ENCODE measurements at places on chromosomes 16 and 17.

- no peak for DNase-seq
Measured at GRCh38 chr17:79192503-79193351, 118.1 kb downstream of the ENGASE start.

DNA sequence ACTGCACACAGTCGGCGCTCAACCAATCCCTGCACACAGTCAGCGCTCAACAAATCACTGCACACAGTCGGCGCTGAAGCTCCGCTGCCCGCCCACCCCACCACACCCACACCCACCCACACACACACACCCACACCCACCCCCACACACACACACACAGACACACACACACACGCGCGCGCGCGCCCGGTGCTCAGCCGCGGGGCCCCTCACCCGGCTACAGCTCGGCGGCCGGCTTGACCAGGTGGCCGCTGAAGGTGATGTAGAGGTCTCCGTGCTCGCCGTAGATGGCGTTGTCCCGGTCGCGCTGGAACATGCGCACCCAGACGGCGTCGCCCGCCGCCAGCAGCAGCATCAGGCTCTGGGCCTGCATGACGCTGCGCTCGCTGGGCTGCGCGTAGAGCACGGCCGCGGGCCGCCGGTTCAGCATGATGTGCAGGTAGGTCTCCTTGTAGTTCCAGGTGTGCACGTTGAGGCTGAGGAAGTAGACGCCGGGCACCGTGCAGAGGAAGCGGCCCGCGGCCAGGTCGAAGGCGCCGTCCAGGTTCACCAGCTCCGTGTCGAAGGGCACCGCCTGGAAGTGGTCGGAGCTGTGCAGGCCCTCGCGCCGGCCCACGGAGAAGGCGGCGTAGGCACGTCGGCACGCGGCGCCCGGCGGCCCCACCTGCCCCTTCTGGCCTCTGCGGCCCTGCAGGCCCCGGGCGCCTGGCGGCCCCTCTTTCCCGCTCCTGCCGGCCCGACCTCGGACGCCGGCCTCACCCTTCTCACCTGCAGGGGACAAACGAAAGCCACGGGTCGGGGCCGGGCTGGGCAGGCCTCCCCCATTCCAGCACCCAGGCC lies 2.5 kb downstream of the C1QTNF8 start:
- no peak for DNase-seq

DNA sequence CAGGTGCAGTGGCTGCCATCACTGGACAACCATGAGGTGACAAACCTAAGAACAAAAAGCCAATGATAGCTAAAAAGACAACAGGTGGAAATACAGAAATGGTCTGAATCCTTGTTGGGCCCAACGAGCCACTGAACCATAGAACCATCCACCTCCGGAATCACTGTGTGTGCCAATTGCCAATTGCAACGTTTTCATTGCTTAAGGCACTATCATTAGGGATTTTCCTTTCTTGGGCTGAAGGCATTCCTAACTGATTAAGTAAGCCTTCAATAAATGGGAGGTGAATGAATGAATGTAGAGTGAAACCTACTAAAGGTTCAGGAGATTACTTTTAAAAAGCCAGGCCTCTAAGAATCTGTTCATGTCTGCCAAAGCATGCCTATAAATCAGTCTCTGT lies 3.6 kb downstream of the USP31 start:
- DNase-seq: no peak

DNA sequence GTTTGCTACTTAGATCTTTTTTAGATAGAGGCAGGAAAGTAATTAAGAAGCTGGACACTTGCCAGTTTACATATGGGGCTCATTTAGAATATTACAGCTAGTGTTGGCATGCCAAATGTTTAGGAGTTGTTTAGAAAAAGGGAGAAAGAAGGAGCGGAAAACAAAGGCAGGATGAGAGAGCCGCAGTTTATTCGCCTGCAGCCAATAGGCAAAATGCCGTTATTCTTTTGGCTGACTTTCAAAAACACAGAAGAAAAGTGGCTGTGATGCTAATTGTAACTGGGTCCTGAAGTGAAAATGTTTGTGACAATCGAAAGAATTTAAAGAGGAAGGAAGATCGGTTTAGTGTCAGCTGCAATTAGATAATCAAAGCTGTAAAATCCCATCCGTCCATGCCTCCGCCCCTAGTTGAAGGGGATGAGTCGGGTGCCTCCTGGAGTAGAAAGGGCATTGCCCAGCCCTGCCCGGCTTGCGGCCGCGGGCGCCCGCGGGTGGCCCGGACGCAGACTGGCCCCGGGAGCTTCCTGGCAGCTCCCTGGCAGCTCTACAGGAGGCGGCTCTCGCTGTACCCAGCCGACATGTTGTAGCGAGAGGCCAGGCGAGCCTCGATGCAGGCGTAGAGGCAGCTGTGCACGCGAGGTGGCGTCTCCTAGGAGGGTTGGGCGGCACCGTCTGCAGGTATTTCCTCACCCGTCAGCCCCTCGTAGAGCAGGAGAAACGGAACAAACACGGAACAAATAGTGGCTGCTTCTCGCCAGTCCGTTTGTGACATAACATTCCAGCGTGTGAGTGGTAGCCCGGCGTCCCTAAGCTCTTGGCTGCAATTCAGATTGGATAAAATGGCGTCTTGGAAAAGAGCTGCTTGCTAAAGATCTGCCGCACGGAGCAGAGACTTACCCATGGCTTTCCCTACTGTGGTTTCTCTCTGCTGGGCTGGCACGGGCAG lies 82.2 kb downstream of the TNRC6C start:
- peak; percentile 72 for DNase-seq

GRCh38 chr17:27980043-27980442 lies 62.4 kb upstream of the NLK start:
- peak; percentile 32 for DNase-seq

- DNase-seq: no peak
Measured at GRCh38 chr16:8622315-8622656, 788 bp downstream of the METTL22 start.

GRCh38 chr16:55271945-55272513 lies 52.0 kb upstream of the IRX6 start:
- DNase-seq: no peak

- no peak for DNase-seq
Measured at GRCh38 chr16:86199182-86199581, 300.2 kb downstream of the IRF8 start.

DNA sequence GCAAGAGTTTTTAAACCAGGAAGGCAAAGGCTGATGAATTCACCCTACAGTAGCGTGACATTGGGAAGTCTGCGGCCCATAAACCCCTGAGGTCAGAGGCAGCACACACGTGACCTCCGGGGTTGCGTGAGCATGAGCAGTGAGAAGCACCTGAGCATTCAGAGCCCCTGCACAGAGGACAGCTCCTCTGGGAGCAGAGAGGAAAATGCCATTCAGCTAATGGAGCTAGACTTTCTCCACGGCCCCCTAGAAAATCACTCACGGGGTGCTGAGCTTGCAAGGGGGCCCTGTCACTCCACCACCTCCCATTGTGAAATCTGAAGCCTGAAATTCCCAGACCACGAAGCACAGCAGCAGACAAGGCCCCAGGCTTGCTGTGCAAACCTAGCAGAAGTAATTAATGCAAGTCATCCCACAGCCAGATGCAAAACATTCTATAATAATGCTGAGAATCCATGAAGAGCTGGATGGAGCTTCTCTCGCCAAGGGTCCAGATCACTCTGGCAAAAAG lies 114.9 kb upstream of the RCVRN start:
- no peak for DNase-seq

DNA sequence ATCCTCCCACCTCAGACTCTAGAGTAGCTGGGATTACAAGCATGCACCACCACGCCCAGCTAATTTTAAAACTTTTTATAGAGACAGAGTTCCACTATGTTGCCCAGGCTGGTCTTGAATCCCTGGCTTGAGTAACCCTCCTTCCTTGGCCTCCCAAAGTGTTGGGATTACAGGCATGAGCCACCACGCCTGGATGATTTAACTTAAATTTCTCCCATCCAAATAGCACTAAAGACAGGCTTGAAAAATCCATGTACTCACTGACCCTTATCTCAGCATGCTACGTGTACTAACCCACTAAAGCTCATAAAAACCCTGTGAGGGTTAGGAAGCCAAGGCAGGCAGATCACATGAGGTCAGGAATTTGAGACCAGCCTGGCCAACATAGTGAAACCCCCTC lies 4.6 kb downstream of the SLC5A10 start:
- DNase-seq: no peak
